ENCODE measurements at places on chromosomes 1 and 21. TPM values are rescaled to one million over a fixed set of nuclear protein-coding genes. Genes with fewer than 3 reads are reported as not detected.
A peak's percentile ranks its signal among the peaks of the same experiment; 100 is the strongest.

DNA sequence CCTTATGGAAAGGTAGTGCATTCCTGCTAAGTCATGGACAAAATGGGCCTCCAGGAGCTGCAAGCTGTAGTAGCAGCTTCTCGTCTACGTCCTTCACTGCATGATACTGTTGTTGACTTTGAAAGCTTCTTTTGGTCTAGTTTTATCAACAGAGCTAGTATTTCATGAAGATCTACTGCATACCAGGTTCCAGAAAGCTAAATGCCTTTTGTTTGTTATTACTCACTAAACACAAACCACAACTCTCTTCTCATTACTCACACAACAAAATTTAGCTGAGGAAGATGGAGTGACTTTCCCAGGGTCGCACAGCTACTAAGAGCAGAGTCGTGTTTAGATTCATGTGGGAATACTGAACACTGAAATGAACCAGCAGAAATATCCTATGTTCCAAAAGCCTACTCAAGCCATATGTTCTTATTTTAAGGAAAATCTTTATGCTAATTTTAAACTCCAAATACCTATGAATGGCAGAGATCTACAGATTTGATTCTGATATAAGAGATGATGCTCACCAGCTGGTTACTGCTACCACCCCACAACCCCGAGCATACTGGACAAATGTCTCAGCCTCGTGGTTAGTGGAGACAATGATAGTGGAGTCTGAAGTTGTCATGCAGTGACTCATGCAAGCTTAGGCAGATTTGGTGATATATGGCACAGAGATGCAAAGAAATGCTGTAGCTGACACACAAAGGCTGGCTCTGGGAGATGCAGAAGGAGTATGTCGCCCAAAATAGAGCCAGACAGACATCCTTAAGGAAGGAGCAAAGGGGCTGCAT is 20.6 kb downstream of the PGBD2 start:
- no peak for DNase-seq

GRCh38 chr1:48093696-48094528 is 96.7 kb upstream of the TRABD2B start:
- no peak for DNase-seq

The FAM229A gene
- 1.7 TPM for total RNA-seq

DNA sequence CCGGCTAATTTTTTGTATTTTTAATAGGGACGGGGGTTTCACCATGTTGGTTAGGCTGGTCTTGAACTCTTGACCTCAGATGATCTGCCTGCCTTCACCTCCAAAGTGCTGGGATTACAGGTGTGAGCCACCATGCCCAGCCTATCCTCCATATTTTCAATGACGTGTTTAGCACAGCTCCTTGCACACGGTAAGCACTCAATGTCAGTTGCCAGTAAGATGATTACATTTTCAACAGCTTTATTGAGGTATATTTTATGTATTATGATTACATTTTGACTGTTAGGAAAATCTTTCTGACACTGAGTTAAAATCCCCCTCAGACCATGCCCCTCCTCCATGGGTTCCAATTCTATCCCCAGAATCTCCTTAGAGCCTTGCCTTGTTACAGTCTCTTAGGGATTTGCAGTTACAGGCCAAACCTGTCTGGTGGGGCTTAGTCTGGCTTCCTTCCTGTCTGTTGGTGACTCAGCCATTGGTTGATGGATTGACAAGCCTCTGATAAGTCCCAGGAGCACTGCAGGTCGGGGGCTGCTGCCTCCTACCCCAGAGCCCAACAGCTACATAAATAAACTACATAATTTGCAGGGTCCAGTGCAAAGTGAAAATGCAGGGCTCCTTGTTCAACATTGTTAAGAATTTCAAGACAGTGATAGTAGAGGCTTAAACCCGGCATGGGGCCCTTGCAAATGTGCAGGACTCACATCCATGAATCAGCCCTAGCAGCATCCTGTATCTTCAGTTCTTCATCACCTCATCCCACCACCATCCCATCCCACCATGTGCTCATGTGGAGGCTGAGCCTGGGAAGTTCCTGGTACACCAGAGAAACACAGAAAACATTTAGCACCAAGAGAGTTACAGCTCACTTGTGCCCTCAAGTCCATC is 23.4 kb downstream of the COA7 start:
- DNase-seq = no peak

DNA sequence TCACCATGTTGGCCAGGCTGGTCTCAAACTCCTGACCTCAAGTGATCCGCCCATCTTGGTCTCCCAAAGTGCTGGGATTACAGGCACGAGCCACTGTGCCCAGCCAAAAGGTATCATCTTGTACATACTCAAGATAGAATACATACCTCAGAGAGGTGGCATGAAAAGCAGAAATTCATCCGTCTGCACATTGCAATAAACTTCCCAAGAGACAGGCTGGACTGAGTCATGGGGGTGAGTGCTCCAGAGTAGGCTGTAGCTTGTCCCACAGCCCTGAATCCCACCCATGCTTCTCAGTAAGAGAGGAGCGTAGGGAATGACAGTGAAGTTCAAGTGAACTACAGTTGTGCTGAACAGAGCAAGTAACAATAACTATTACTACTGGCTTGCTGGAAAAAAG is 19.7 kb downstream of the TOR3A start:
- no peak for DNase-seq

- no peak for DNase-seq
These were observed 36.2 kb downstream of the OSBPL9 start for GRCh38 chr1:51653127-51653526.

DNA sequence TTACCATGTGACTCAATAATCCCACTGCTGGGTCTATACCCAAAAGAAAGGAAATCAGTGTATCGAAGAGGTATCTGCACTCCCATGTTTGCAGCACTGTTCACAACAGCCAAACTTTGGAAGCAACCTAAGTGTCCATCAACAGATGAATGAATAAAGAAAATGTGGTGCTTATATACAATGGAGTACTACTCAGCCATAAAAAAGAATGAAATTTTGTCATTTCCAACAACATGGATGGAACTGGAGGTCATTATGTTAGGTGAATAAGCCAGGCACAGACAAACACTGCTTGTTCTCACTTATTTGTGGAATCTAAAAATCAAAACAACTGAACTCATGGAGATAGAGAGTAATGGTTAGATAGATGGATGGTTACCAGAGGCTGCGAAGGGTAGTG is 79.3 kb downstream of the KIAA0319L start:
- DNase-seq = no peak

GRCh38 chr1:67647036-67647798 is 37.8 kb upstream of the GADD45A start:
- DNase-seq = no peak

- no peak for DNase-seq
These were observed 67.2 kb upstream of the SCAF4 start for GRCh38 chr21:31798842-31799704.

- peak; percentile 33 for DNase-seq
These were observed 11.4 kb downstream of the UBASH3A start for GRCh38 chr21:42414928-42415769.

GRCh38 chr1:59292562-59292961 is 4.3 kb upstream of the FGGY start:
- no peak for DNase-seq

- DNase-seq = no peak
These were observed 17.4 kb downstream of the TIAM1 start for GRCh38 chr21:31326522-31327242.

The LRRC71 gene
- not detected for total RNA-seq

The B3GALT5 gene
- total RNA-seq = 7.8 TPM

The LCE2A gene
- not detected for total RNA-seq

GRCh38 chr1:11639372-11639771 is 14.9 kb downstream of the FBXO2 start:
- DNase-seq = no peak

DNA sequence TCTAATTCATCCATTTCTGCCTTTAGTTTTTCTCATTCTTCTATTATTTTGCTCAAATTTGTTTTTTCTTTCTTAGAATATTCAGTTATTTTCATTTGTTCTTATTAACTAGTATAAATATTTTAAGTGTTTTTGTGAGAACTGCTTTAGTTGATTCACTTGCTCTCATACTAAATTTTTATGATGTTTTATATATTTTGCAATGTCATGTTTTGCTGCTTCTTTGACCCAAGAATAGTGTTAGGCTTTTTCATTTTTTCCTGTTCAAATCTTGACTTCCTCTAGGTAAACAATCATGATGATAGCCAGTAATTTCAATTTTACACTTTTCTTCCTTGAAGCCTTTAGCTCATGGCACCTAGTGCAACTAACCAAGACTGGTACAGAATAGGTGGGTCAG is 45.2 kb downstream of the MAN1A2 start:
- no peak for DNase-seq

DNA sequence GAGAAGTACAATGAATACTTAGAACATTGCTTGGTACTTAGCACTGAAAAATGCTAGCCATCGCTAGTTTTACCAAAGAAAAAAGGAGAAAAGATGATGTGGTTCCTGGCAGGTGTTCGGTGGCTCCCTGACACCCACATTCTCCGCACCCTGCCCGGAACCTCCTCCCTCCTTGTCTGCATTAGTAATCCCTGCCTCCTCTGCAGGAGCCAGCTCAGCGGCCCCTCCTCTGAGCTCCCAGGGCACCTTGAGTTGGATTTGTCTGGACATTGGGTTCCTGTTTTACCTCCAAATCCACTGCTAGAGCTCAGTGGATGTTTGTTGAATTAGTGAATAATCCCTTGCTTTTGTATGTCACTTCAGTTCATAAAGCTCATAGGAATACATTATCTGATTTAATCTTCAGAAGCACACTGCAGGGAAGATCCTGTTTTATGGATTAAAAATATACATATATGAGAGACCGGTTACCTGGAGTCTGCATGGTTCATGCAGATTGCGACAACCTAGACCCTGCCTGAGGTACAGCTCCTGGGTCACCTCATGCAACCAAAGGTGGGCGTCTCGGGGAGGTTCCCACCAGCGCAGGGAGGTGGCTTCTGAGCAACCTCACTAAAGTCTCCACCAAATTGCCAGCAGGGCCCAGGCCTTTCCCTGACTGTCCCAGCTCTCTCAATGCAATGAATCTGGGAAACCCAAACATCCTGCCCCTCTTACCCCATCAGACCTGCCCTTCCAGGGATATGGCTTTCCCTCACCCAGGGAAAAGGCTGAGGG is 24.2 kb downstream of the PCAT6 start:
- DNase-seq = no peak

DNA sequence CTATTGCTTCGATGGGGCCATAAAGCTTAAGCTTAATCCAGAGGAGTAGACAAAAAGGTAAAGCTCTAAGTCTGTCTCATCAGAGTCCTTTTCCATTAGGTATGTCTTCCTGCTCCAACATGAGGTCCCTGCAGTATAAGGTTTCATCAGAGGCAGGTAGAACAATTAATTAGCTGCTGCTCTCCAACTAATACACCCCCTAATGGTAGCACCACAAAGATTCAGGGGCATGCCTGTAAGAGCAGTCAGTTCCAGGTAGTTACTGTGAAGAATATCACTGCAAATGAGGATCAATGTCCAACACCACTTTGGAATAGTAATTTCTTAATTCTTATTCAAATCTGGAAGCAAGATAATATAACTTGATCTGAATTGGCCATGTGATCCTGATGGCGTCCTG is 160.3 kb upstream of the ESRRG start:
- DNase-seq = no peak

- peak; percentile 99 for DNase-seq
These were observed 70.3 kb downstream of the SERINC2 start for GRCh38 chr1:31483012-31483946.

DNA sequence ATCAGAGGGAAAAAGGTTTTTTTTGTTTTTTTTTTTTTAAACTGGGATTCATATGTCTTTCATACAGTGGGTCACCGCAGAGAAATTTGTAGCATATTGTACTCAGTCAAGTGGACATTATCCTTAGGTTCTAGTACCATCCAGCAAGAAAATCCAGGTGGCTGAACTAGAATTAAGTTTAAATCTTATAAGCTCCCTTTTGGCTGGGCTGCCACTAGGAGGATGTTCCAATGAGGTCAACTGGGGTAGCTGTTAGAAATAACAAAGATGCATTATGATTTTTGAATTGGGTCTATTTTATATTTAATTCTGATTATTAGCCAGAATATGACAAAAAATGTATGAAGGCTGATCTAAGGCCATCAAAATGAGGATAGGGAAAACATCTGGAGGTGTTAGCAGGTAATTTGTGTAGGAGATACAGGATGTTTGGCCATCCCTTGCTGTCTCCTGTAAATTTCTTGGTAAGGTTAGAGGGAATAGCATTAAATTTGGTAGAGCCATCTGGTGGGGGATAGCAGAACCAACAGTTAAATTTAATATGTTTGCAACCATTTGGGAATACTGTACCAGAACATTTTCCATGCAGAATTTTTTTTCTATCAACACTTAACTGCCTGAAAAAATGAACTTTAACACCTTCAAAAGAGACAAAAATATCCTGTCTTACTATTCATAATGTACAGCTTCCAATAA is 568.5 kb upstream of the B3GALT2 start:
- no peak for DNase-seq

The RRP1 gene
- total RNA-seq = 40.4 TPM

DNA sequence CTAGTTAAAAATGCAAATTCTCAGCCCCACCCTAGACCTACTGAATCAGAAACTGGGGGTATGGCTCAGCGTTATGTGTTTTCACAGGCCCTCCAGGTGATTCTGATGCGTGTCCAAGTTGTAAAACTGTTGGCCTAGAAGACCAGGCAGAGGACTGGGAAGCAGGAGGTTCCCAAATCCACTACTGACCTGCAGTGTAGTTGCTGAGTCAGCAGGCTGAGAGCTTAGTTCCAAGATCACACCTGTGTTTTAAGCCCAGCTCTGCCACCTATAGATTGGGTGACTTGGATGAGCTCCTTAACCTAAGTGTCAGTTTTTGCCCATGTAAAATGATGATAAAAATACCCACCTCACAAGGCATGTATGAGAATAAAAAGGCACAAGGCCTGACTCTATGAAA is 4.1 kb downstream of the GRHL3 start:
- DNase-seq = no peak

The RNF2 gene
- 19.1 TPM for total RNA-seq

DNA sequence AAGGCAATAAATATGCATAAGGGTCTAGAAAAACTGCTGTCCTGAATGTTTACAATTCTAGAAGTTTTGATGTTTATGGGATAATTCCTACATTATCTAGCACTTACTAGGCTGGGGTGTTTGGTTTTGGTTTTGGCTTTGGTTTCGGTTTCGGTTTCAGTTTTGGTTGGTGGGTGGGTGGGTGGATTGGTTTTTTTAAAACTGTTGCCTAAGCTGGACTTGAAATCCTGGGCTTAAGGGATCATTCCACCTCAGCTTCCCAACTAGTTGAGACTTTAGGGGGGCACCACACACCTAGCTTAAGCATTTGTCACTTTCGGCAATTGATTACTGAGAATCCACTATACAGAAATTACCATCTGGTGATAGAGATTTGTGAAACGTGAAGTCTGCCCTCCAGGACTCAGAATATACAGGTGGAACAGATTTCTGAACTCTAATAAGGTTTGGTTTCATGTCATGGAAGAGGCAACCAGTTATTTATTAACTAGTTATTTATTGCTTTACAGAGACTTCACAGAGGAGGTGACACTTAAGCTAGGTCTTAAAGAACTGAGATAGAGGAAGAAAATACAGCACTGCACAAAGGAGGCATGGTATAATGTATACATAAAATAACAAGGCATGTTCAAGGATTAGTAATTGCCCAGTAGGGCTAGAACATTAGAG is 69.6 kb downstream of the PIK3R3 start:
- DNase-seq = no peak

All from epithelial cell of proximal tubule (primary cell).